Activated CD4-positive, alpha-beta T cell treated with anti-CD3 and anti-CD28 coated beads, Interleukin-2, amount 50 U/mL, for 48 hours (primary cell): ENCODE measurements at places on chromosomes 6 and 20.

DNA sequence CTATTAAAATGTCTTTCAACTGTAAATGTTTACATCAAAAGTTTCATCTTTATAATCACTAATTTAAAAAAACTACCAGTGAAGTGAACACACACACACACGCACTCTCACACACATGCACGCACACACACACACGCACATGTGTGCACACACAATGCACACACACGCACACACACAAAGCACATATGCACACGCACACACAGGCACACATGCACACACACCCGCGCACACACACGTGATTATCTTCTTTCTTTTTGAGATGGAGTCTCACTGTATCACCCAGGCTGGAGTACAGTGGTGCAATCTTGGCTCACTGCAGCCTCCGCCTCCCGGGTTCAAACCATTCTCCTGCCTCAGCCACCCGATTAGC, 80.0 kb upstream of the FRMD1 start:
- DNase-seq = no peak

GRCh38 chr20:33693289-33693688, 7.1 kb upstream of the E2F1 start:
- DNase-seq = no peak

GRCh38 chr20:47606983-47607613, 105.4 kb downstream of the NCOA3 start:
- DNase-seq = no peak

DNA sequence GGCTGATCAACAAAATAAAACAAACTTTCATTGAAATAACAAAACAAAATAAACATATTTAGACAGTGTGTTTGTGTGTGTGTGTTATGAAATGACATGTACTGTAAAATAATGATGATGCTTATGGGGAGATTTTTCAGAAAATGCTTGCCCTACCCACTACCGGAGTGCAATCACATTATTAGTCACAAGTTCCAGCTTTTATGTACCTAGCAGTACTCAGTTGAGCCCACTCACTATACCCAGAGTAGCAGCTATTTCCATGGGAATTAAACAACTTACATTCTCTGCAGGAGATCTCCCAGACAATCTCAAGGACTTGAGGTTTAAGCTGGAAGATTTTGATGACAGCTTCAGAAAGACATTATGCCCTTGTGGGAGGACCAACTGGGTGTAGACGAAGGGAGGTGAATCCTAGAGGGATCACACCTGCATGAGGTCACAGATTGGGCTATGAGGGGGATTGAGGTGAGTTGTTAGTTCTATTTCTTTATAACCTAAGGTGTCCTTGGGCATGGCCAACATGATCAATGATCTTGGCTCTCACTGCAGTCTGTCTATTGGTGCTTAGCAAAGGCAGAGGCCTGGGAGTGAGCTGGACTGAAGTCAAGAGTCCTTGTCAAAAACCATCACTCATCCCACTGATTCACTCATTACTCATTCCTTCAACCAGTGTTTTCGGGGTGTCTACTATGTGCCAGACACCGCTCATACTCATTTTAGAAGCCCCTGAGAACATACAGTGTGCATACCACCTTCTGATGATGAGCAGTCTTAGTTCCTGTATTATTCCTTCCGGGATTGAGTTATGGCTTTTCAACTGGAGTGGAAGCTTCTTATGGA, 6.7 kb upstream of the CLIC5 start:
- peak; percentile 29 for DNase-seq

DNA sequence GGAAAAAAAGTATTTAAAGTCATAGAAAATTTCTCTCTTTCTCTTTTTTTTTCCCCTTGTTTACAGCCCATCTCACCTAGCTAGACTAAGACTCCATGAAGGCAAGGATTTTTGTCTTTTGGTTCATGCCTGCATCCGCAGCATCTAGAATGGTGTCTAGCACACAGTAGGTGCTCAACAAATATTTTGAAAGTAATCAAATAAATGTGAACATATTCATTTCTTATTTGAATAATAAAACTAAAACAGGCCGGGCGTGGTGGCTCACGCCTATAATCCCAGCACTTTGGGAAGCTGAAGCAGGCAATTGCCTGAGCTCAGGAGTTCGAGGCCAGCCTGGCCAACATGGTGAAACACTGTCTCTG, 4.7 kb upstream of the ZNF341 start:
- no peak for DNase-seq

- DNase-seq = no peak
Observed at GRCh38 chr20:37904008-37904642, 1.2 kb downstream of the VSTM2L start.

- no peak for DNase-seq
Observed at GRCh38 chr20:53692465-53693067, 98.9 kb upstream of the ZNF217 start.

DNA sequence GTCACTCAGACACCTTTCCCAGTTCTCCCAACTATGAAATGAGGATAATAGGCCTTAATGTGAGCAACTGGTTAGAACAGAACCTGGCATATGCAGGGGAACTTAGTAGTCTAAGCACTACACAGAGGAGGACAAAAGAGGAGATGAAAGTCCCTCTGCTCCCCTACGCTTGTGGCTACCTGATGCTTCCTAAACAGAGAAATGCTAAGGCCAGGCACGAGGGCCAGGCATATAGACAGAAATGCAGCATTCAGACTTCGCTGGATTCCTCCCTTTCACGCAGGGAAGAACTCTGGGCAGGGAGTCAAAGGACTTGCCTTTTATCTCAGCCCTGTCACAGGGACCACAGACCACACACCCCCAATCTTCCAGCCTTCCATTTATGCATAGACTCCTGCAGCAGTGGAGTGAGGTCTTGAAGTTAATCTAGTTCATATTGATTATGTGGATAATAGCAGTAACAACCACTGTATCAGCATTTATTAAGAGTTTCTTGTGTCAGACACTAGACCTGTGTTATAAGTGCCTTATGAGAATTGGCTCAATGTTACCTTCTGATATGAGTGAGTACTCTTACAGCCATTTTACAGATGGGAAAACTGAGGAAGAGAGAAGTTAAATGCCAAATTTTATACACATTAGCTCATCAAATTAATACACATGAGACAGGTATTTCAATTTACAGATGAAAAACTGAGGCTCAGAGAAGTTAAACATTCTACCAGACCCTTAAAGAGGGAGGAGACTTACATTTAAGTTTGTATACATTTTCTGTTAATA, 27.0 kb upstream of the TRAF3IP2 start:
- DNase-seq = no peak

DNA sequence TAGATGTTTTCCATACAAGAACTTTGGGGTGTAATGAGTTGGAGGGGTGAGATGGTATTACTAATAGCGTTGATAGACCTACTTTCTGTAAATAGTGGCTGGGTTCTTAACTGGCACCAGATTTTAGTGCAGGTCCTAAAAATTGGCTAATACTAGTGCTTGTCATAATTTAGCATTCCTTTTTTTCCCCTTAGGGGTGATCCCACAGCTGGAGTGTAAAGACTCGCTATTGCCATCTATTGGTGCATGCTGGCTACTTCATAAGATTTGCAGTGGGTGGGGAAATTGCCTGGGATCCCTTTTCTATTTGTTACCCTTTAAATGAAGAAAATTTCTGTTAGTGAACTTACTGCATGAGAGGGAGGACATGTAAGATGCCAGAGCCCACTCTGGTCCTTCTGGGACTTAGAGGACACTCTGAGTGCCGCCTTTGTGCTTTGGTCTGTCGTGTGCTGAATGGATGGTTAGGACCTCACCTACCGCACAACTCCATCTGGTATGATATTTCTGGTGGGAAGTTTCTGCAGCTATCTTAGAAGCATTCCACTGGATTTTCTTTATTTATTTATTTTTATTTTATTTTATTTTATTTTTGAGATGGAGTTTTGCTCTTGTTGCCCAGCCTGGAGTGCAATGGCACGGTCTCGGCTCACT, 195.5 kb downstream of the JARID2 start:
- DNase-seq = peak; percentile 23

DNA sequence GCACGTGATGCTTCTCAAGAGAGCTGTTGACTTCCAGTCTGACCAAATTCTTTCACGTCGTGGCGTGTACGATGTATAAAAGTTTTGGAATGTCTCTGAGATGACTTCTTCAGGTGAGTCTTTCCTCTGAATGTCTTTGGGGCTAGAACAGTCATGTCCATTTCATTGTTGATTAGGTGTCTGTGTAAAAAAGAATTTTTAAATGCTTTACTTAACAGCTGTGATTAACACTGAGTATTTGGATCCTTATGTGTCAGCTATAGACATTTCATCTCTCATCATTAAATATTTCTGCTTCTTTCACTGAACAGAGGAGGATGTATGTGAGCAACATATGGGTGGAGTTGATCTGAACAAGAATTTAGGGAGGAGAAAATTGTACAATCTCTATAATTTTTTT, 29.3 kb upstream of the KIF13A start:
- no peak for DNase-seq
